Colonic mucosa (tissue), 4 donors: ENCODE measurements at places on chromosomes 11 and 22.
A peak's percentile ranks its signal among the peaks of the same experiment; 100 is the strongest.

DNA sequence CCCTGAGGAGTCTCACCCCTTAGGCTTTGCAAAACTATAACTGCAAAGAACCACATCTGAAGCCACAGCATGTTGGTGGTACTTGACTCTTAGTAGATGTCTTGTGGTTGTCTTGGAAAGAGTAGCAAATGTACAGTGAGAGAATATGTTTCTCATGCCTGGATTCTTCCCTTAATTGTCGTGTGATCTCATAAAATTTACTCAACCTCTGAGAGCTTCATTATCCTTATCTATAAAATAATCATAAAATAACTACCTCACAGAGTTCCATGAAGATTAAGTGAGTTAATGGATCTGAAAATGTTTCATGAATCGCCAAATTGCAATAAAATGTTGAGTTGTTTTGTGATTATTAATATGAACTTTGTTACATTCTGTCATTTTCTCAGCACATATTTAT, 491.5 kb downstream of the METTL15 start:
- no peak for DNase-seq

- DNase-seq = no peak
Observed at GRCh38 chr22:50256258-50256862, 5.1 kb downstream of the MAPK12 start.

- DNase-seq = no peak
Observed at GRCh38 chr11:95697614-95698408, 91.8 kb downstream of the FAM76B start.

- DNase-seq = no peak
Observed at GRCh38 chr11:117612177-117612576, 184.8 kb downstream of the DSCAML1 start.

DNA sequence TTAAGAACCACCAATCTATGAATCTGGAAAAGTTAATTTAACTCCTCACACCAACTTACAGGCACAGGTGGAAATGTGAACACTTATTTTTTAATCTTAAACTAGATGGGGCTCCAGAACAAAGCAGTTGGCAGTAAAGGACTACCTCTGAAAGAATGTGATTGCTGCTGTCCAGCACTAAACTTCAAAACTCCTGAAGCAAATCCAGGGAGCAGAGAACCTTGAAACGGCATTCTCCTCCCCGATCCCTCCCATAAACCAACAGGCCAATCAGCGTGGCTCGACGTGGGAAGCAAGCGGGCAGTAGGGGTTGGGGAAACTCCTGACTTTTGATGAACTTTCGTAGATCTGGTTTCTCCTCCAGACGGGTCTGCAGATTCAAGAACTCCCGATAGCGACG, 5.0 kb downstream of the SNX19 start:
- no peak for DNase-seq

- DNase-seq = no peak
Observed at GRCh38 chr11:71188886-71189767, 63.2 kb downstream of the SHANK2 start.

- DNase-seq = no peak
Observed at GRCh38 chr11:33197915-33198727, 36.8 kb upstream of the CSTF3 start.

DNA sequence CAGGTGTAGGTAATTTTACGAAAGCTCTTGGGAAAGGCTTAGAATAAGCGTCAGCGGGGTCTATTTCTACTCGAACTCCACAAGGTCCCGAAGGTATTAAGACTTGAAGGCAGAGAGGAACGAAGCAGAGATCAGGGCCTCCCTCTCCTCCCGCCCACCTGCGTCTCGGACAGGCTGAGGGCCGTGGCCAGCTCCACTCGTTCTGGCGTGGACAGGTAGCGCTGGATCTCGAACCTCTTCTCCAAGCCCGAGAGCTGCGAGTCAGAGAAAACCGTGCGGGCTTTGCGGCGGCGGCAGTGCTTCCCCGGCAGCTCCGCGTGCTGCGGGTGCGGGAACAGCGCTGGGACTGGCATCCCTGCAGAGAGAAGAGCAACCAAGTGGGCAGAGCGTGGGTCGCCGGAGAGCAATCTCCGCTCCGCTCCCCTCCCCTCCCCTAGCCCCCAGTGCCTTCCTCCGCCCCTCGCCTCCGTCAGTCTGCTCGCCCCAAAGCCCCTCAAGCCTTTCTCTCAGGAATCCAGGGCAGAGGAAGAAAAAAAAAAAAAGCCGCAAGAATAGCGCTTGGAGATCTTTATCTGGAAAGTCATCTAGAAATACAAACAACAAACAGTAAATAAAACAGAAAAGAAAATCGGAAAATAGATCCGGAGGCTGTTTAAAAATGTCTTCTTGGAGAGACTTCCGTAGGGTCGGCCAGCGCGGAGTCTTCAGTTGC, 2.4 kb downstream of the BSX start:
- no peak for DNase-seq

DNA sequence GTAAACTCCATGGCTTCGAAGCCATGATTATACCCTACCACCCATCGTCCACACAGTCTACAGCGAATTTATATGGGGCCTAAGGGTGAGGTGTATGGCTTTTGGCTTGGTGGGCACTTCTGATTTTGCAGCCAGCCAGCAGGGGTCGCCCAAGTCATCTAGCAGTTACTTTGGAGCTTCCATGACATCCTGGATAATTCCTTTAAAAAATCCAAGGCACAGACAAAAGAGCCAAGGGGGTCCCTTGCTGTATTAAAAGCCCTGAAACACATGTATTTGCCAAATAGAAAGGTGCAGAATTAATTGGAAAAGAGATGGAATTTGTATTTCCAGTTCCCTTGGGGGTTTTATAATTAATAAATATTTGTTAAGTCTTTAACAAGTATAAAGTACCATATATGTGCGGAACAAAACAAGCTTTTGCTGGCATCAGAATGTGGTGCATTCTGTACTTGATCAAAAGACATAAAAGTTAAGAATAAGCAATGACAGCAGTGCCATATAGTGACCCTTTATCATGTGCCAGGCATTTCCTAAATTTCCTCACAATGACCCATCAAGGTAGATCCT, 132.8 kb upstream of the PITPNB start:
- DNase-seq = peak; percentile 58

GRCh38 chr11:19631712-19632498, 80.7 kb upstream of the NAV2 start:
- DNase-seq = no peak

- DNase-seq = no peak
Observed at GRCh38 chr11:115912484-115912945, 408.3 kb upstream of the CADM1 start.

DNA sequence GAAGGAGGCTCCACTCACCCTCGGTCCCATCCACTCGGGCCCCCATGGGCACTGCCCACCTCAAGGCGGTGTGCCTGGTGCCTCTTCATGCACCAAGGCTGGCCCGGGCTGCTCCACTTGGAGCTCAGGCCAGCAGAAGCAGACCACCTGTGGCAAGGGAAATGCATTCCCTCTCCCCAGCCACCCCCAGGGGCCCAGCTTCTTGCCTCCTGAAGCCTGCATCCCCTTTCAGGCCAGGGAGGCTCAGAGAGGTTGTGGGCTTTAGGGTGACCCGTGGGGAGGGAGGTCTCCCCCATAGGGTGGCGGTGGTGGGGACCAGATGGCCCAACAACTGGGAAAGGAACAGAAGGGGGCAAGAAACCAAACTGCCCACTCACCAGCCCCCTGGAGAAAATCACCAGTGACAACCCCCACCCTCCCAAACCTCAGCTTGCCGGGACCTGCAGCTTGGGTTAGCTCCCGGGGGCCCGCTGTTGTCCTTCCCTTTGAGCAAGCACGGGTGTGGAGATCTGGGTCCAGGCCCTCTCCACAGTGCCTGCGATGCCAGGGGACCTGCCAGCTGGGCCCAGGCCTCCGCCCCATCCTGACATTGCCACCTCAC, 8.4 kb downstream of the CBX6 start:
- DNase-seq = no peak

- no peak for DNase-seq
Observed at GRCh38 chr22:20112623-20113511, 3.0 kb upstream of the RANBP1 start.

- DNase-seq = no peak
Observed at GRCh38 chr11:112537846-112538330, 277.2 kb upstream of the PLET1 start.

DNA sequence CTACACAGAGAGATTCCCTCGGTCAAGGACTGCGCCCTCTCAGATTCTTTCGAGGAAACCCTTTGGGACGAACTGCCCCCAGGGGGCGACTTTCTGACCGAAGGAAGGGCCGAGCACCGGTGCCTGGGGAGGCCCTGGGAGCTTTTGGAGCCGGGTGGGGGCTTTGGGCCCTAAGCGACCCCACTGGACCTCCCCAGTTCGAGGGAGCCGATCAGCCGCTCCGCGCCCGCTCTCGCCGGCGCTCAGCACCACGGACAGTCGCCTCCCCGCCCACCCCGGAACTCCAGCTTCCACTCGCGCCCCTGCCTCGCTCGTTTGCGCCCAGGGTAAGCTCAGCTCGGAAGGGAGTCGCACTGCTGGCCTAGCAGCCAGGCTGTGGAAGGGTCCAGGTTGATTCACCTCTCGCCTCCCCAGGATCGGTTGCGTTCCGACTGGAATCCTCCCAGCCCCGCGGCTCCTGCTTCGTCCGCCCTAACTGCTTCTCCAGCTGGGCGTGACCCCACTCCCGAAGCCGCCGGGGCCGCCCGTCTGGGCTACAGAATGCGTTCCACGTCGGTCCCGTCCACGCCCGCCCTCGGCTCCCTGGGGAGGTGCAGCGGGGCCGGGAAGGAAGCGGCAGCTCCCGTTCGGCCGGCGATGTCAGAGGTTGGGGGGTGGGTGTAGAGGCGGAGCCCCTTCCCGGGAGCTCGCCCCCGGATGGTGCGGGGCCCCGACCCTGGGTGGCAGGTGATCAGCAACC, 428 bp downstream of the SCN3B start:
- peak; percentile 39 for DNase-seq

DNA sequence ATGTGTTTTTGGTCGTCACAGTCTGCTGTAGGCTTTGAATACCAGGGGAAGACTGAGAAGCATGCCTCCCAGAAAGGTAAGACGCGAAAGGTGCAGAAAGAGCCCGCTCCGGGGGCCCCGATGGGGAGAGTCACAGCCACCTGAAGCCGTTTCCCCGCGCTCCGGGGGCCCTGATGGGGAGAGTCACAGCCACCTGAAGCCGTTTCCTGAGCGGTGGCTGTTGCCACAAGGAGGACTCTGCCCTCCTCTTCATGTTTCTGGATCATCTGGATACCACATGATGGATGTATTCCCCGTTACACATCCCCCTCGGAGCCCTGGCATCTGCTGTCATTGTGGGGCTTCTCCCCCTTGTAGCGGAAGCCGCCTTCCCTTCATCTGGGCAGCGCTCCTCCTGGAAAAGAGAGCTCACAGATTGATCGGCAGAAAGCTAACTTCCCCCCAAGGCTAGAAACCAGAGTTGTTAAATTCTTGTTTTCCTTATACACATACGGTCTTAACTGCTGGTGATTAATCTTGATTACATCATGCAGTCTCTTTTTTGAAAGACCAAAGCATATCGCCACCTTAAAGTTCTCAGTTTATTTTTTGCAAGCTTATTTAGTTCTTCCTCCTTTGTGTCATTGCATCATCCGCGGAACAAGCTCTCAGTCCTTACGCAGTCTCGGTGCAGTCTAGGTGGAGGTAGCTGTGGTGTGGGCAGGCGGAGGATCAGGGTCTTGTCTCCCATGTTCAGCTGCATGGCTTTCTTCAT, 17.5 kb downstream of the CTTN start:
- DNase-seq = no peak

GRCh38 chr11:113189909-113190667, 124.3 kb upstream of the TTC12 start:
- no peak for DNase-seq

GRCh38 chr11:42800041-42800440, 511.8 kb upstream of the API5 start:
- no peak for DNase-seq

- no peak for DNase-seq
Observed at GRCh38 chr22:42949159-42949558, 65.8 kb downstream of the PACSIN2 start.

- no peak for DNase-seq
Observed at GRCh38 chr22:44572414-44573207, 74.6 kb upstream of the RTL6 start.

DNA sequence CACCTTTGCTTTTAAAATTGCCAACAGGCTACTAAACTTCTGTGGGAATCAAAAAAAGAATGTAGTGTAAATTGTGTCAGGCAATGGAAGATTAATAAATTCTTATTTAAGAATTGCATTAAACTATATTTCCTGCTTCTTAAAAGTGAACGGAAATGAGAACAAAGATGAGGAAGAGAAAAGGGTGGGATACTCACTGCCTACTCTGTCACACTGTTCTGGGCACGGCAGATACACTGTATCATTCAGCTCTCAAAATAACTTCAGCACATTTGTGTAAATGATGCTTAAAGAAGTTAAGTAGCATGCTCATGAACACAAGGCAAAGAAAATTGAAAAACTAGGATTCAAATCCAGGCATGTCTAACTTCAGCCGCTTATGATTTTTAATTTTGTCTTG, 218.7 kb downstream of the DCDC1 start:
- DNase-seq = no peak

GRCh38 chr11:45414088-45414487, 127.9 kb upstream of the SYT13 start:
- DNase-seq = no peak

GRCh38 chr11:107655602-107656001, 56.3 kb downstream of the SLN start:
- DNase-seq = no peak

DNA sequence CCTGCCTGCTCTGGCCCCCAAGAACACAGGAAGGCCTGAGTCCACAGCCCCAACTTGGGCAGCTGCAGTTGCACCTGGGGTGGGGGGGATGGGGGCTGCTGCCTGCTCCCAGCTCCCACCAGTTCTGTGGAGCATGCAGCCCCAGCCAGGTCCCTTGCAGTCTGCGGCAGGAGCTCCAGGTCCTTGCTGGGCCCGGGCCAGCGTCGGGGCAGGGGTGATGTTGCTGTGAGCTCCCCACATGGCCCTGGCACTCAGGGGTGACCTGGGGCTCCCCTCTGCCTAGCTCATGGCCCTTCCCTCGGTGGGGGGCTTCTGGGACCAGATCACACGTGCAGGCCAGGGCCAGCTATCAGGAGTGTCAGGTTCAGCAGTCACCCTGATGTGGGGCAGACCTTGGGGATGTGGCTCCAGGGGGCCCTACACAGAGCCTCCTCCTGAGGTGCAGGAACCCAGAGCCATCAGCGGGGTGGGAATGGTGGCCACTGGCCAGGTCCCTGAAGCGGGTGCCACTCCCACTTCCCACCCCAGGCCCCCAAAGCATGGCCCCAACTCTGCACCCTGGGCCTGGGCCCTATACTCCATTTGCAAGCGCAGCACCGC, 10.4 kb upstream of the MED17 start:
- no peak for DNase-seq

- DNase-seq = no peak
Observed at GRCh38 chr11:21144531-21144930, 475.1 kb downstream of the NELL1 start.
